ENCODE measurements at places on chromosomes 5 and 9.

- DNase-seq, result no peak
These were observed 29.2 kb upstream of the ECM2 start for GRCh38 chr9:92564982-92565381.

- DNase-seq, result no peak
These were observed 33.8 kb downstream of the TGFBI start for GRCh38 chr5:136062366-136063274.

GRCh38 chr5:166349046-166349445 lies 1942.4 kb upstream of the WWC1 start:
- DNase-seq, result no peak

- DNase-seq, result no peak
These were observed 360.0 kb downstream of the HINT1 start for GRCh38 chr5:130805036-130805435.

- no peak for DNase-seq
These were observed 89.3 kb downstream of the FEM1C start for GRCh38 chr5:115455301-115455707.

DNA sequence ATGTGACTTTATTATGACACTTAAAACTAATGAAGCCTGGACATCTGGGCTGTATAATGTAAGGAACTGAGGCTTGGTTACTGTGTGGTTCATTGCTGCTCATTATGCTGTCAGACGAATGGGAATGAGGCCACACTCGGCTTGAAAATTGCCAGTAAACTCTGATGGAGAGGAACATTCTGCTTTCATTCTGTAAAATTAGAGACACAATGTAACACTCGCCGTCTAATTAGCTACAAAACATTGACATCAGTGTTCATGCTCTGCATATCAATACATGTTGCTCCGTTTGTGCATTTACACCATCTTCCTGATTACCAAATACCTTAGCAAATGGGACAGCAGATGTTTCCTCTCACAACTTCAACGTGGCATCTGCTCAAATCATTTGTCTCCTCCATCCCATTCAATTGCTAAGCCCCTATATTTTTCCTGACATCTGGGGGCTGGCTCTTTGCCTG lies 133.0 kb downstream of the SLC28A3 start:
- no peak for DNase-seq

GRCh38 chr5:39730699-39731098 lies 305.9 kb upstream of the DAB2 start:
- DNase-seq, result no peak

- DNase-seq, result no peak
These were observed 51.4 kb downstream of the FAM114A2 start for GRCh38 chr5:153987301-153987700.

- DNase-seq, result no peak
These were observed 61.9 kb downstream of the NSD1 start for GRCh38 chr5:177195307-177195952.

- DNase-seq, result no peak
These were observed 86.0 kb downstream of the GCNT4 start for GRCh38 chr5:74966141-74967026.

DNA sequence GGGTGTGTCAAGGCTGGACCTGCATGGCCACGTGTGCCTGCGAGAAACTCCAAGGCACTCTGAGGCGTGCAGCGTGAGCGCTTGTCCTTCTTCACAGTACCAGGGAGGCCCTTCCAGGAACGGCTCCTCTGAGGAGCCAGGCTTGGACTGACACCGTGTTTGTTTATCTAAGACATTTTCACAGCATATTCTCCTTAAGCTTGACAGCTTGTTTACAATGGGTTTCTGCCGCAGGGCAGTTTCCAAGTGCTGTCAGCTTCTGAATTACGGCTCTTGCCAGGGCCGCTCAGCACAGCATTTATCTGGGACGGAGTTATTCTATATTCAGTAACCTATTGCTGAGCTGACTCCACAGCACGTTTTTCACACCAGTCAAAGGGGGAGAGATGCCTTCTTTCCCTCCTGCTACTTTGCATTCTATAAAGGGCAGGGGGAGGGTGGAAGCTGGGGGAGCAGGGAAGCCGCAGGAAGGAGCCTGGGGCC lies 98.4 kb downstream of the LMNB1 start:
- DNase-seq, result no peak

- no peak for DNase-seq
These were observed 38.2 kb downstream of the HMHB1 start for GRCh38 chr5:143850050-143850683.

DNA sequence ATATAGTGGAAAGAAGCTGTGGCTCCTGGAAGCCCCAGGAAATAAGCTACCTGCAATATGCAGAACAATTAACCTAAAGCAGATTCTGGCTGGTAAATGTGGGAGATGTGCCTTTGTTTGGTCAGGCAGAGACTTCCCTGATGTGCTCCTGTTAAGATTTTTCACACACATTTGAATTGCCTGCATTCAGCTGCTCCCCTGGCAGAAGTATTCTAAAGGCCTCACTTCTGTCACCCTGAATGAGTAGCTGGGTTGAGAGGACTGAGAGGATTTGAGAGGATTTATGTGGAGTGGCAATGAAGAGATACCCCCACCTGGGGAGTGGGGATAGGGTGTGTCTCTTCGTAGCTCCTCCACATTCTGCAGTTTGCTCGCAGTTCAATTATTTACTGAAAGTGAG lies 130.5 kb downstream of the ST8SIA4 start:
- no peak for DNase-seq

GRCh38 chr9:114493521-114494184 lies 11.6 kb downstream of the WHRN start:
- DNase-seq, result no peak

- no peak for DNase-seq
These were observed 366 bp downstream of the EPB41L4A start for GRCh38 chr5:112418659-112419163.

DNA sequence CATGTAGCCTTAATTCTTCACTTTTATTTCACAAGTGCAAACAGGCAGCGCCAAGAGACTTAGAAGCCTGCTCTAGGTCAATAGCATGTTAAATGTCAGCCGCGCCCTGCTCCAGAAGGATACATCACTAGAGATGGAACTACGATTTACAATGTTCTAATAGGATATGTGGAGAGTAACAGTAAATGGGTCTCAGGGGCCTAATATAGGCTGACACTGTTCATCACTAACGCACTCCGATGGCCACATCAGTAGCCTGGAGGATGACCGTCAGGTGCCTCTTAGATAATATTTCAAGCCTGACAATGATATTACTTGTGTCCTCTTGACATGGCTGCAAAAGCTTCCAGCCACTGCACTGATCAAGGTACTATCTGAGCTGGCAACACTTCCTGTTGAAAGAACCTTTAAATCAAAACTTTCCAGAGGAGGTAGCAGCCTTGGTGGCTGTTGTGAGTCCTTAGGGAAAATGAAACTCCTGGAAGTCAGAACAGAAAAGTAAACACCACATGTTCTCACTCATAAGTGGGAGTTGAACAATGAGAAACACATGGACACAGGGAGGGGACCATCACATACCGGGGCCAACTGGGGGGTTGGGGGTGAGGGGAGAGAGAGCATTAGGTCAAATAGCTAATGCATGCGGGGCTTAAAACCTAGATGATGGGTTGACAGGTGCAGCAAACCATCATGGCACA lies 35.0 kb downstream of the PTTG1 start:
- DNase-seq, result no peak

DNA sequence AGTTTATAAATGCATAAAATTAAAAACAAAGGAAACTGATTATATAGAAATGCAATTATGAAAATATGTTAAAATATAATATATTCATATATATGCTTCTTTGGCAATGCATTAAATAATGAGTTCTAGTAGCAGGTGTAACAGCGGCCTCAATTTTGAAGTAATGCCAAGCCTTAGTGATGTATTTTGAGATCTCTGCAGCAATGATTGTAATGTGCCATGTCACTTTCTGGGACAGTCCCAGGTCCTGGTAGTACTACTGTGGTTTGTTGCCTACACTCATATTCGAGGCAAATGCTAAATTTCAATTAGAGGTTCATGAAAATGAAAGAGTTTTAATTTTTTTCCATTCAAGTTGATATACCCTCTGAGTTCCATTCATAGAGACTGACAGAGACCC lies 75.8 kb upstream of the ORM1 start:
- no peak for DNase-seq

DNA sequence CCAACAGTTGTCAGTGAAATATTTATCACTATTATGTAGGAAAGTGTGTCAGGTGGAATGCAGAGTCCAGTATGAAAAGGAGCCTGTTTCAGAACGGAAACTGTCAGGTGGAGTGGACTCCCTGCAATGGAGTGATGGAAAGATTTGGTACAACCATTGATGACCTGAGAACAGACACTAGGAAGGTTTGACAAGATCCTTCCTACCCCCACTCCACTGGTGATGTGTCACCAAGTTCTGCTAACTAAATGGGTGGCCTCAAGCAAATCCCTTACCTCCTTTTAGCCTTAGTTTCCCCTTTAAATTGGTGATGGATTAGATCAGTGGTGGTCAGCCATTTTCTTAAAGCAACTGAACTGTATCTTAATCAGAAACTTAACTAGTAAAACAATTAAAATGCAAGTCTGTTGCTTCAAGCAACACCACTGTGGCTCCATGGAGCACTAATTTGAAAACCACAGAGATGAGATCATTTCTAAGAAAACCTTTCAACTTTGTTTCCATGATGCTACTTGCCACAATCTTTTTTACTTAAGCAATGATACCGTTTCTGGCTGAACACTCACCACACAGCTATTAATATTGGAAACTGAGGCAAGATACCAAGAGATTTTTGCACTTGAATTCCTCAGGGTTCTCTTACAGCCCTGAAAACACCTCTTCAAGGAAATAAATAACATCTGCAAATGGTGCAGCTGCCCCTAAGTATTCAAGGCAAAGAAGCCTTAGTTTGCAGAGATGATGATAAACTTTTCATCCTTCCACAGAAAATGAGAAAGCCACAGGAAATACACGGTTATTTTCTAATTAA lies 140.6 kb downstream of the ERCC6L2 start:
- DNase-seq, result no peak

DNA sequence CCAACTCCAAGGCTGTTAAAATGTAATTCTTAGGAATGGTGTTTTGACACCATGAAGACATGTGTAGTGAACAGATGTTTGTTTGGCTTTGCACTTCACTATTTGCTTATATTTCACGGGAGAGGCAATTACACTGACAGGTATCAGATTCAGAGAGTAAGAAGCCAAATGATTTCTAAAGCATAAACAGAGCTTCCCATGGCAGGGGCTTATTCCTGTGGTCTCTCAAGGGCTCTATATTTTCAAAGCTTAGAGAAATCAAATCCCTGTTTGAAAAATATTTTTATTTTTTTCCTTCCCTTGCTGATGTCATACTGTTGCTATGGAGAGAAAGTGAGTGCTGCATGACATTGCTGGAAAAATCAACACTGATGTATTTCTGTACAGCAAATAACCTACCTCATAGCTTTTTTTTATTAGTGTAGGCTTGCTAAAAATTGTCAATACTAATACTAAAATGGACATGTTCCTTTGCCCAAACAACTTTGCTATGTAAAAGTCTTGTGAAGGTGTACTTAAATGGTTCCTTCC lies 161.4 kb downstream of the GIN1 start:
- no peak for DNase-seq

DNA sequence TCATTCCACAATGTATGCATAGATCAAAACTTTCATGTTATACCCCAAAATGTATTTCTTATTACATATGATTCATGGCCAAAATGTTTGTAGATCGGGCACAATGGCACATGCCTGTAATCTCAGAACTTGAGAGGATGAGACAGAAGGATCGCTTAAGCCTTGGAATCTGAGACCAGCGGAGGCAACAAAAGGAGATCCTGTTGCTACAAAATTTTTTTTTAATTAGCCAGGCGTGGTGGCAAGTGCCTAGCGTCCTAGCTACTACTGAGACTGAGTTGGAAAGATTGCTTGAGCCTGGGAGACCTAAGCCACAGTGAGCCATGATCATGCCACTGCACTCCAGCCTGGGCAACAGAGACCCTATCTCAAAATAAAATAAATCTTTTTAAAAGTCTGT lies 89.9 kb downstream of the MAPKAP1 start:
- no peak for DNase-seq

DNA sequence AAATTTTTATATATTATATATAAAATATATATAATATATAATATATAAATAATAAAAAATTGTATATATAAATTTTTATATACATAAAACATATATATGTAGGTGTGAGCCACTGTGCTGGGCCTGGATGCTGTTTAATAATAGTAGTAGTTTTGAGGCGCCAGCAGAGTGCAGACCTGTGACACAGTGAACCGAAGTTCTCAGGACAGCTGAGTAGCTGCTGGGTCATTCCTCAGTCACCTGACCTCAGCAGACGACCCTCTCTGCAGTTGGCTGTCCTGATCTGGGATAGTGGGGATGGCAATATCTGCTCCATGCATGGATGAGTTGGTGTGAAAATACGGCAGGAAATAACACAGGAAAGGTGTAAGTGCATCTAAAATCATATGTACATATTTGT lies 3.3 kb upstream of the SNX18 start:
- no peak for DNase-seq

DNA sequence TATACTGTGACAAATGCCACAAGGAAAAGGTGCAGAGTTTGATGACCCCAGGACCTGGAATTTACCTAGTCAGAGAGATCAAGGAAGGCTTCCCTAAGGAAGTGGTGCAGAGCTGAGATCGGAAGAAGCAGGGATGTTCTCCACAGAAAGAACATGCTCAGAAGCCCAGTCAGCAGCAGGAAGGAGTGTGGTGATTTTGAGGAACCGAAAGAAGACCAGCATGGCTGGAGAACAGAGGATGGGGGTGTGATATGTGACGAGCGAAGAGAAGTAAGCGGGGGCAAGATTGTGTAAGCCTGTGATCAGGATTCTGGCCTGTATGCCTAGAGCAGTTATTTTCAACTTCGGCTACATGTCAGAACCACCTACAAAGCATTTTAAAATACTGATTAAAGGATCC lies 18.7 kb upstream of the PIK3R1 start:
- no peak for DNase-seq

- DNase-seq, result no peak
These were observed 607.5 kb upstream of the SEMA6A start for GRCh38 chr5:117182104-117182503.

GRCh38 chr5:122391621-122392020 lies 79.6 kb downstream of the SNCAIP start:
- no peak for DNase-seq

GRCh38 chr9:109316207-109316640 lies 4.6 kb downstream of the EPB41L4B start:
- DNase-seq, result no peak

DNA sequence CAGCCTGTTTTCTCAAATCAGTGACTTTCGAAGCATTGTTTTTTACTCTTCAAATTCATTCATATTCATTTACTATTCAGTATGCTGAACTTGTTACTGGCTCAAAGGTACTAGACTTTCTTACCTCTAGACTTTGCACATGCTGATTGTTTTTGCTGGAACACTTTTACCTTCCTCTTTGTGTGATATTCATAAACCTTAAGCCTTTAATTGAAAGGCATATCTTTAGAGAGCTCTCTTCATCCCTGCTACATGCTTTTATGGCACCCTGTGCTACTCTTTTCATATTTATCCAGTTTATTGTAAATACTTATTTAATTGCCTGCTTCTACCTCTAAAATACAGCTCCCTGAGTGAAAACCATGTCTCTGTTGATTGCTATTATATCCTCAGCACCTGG lies 48.7 kb upstream of the LRRC19 start:
- DNase-seq, result no peak

- no peak for DNase-seq
These were observed 603.8 kb downstream of the TLE4 start for GRCh38 chr9:80175286-80176150.

Data from stimulated activated CD8-positive, alpha-beta memory T cell treated with anti-CD3 and anti-CD28 coated beads, Interleukin-15, amount 100 ng/mL, for 24 hours (primary cell).